Vein endothelial cell (primary cell): ENCODE measurements at places on chromosomes 6 and 20. TPM values are rescaled to one million over a fixed set of nuclear protein-coding genes. Genes with fewer than 3 reads are reported as not detected.

The DUSP15 gene
- 0.19 and 0.65 TPM in 2 replicates for total RNA-seq

The GSTA2 gene
- total RNA-seq, result not detected in 2 replicates

The MLN gene
- not detected in 2 replicates for total RNA-seq

The DEF6 gene
- 0.96 and 0.98 TPM in 2 replicates for total RNA-seq

The DEK gene
- 75.1 and 103 TPM in 2 replicates for total RNA-seq

The NKX2-2 gene
- total RNA-seq, result not detected in 2 replicates

The TOX2 gene
- total RNA-seq, result 3.9 and 4.2 TPM in 2 replicates

The AFDN gene
- 113 and 142 TPM in 2 replicates for total RNA-seq

The MOG gene
- not detected in 2 replicates for total RNA-seq

The PTK6 gene
- not detected in 2 replicates for total RNA-seq

The TFAP2C gene
- total RNA-seq, result under 0.01 TPM in 1 of 2 replicates, not detected in the other

The SLC22A16 gene
- total RNA-seq, result not detected in 2 replicates

The ZC2HC1B gene
- total RNA-seq, result not detected in 2 replicates

The CDSN gene
- total RNA-seq, result under 0.01 TPM in 1 of 2 replicates, not detected in the other

The CPXM1 gene
- 0.19 and 0.33 TPM in 2 replicates for total RNA-seq

The ENPP4 gene
- 6.2 and 8.0 TPM in 2 replicates for total RNA-seq

The FAM217B gene
- 4.2 and 4.9 TPM in 2 replicates for total RNA-seq

The ULBP2 gene
- total RNA-seq, result 6.2 and 8.0 TPM in 2 replicates

The NKX2-4 gene
- not detected in 2 replicates for total RNA-seq
